H4 (cell line): ENCODE measurements at places on chromosomes 1 and 21. TPM values are rescaled to one million over a fixed set of nuclear protein-coding genes. Genes with fewer than 3 reads are reported as not detected.

GRCh38 chr1:229875086-229875485, 192.0 kb upstream of the GALNT2 start:
- DNase-seq = no peak

UBASH3A gene
- not detected in 2 replicates for total RNA-seq

DNA sequence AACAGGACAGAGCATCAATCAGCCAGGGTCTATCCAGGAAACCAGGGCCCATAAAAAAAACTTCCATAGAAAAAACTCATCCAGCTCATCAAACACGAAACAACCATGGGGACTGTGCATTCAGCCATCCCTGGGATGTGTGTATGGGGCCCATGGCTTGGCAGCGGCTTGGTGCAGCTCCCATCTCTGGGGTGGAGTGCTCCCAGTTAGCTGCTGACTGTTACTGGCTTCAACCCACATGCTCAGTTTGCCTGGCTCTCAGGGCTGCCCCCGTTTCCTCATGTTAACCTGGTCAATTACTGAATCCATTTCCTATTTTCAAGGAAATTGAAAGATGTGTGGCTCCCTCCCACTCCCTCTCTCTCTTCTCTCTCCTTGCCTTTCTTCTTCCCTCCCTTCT, 37.3 kb upstream of the STUM start:
- no peak for DNase-seq

AADACL3 gene
- total RNA-seq = not detected in 2 replicates

- DNase-seq = no peak
Measured at GRCh38 chr1:25094995-25095394, 137.3 kb downstream of the SYF2 start.

DNA sequence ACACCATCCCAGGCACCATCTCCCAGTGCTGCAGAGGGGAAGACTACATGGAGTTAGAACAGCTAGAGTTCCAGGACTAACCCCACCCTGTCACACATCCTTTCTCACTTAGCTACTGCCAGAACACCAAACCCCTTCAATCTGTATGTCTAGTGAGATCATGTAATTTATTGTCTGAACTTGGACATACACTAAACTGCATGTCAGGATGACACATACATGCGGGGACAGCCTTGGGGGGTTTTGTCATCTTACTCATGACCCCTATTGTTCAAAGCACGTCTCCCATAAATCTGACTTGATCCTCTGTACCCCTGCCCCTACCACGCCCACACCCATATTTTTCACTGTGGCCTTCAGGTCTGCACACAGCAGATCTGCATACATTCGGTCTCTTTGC, 71.3 kb downstream of the GABPA start:
- DNase-seq = no peak

TRNAU1AP gene
- 25.6 and 25.8 TPM in 2 replicates for total RNA-seq

AMY1A gene
- total RNA-seq = not detected in 2 replicates

GRCh38 chr1:26544126-26544525, 14.6 kb downstream of the RPS6KA1 start:
- no peak for DNase-seq

KCNA2 gene
- total RNA-seq = 0.06 and 0.52 TPM in 2 replicates

DNA sequence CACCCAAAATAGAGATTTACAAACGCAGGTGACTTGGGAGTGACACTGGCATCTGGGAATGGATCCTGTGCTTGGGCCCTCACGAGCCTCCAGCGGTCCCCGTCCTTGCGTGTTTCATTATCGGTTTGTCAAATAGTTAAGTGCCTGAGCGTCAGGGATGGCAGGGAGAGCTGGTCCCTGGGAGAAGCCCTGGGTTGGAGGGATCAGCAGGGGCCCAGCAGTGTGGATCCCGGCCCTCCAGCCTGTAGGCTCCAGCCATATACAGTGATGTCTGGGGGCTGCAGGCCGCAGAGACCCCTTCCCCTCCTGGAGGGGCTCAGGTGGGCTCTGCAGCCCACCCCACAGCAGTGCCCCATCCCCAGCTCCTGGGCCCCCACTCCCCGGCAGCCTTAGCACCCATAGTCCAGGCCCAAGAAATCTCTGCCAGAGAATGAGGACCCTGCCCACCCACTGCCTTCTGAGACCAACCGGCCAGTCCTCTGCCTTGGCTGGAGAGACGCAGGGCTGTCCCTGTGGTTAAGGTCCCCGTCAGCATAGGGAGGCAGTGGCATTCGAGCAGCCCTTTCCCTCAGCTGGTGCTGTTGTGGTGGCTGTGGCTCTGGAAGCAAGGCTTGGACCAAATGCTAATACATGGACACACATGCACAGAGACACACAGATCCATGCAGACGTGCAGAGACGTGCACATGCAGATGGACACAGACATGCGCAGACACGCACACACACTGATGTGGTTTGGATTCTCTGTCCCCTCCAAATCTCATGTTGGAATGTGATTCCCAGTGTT, 2.4 kb upstream of the SLC19A1 start:
- DNase-seq = no peak

GRCh38 chr1:923131-923990, at the start of gene SAMD11:
TSS of gene SAMD11 (plus strand) at chr1:923923. CDS start at chr1:924432, 509 bp downstream.
- peak; percentile 73 for DNase-seq
